NCI-H1092 (cell line): ENCODE measurements at places on chromosomes 11 and 22.

GRCh38 chr11:3130269-3131071 is 34.6 kb downstream of the OSBPL5 start:
- peak; percentile 14 for DNase-seq

GRCh38 chr22:20741634-20742581 is 32.0 kb upstream of the SERPIND1 start:
- DNase-seq: no peak

- no peak for DNase-seq
Observed at GRCh38 chr11:128232588-128232987, 354.8 kb downstream of the ETS1 start.

DNA sequence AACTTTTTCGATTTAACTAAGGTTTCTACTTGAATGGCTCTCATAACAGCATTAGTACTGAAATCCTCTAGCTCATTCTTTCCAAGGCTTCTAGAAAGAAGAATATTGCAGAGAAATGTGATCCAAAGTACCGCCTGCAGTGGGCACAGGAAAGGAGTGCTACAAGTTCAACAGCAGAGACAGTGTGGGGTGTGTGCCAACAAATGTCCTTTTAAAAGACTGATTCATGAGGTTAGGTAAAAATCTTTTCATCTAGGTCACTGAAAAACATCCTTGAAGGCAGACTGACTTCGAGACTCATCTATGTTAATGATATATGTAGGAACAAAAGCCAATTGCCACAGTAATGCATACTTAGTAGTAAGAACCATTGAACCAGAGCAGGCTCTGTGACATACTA is 349.1 kb upstream of the PITPNB start:
- no peak for DNase-seq

DNA sequence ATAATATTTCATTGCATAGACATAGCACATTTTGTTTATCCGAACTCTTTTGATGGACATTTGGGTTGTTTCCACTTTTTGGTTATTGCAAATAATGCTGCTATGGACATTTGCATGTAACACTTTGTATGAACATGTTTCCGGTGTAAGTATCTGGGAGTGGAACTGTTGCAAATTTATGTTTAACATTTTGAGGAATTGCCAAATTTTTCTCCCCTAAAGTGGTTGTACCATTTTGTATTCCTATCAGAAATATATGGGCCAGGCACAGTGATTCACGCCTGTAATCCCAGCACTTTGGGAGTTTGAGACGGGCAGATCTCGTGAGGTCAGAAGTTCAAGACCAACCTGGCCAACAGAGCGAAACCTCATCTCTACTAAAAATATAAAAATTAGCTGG is 16.0 kb downstream of the QSER1 start:
- no peak for DNase-seq

- no peak for DNase-seq
Observed at GRCh38 chr11:38274031-38274430, 1676.0 kb upstream of the RAG2 start.

- DNase-seq: peak; percentile 12
Observed at GRCh38 chr11:125062931-125063428, at the start of gene SLC37A2. Gene SLC37A2, plus strand, starts transcription at chr11:125063305. Its CDS starts 63 bp downstream, at chr11:125063368.

DNA sequence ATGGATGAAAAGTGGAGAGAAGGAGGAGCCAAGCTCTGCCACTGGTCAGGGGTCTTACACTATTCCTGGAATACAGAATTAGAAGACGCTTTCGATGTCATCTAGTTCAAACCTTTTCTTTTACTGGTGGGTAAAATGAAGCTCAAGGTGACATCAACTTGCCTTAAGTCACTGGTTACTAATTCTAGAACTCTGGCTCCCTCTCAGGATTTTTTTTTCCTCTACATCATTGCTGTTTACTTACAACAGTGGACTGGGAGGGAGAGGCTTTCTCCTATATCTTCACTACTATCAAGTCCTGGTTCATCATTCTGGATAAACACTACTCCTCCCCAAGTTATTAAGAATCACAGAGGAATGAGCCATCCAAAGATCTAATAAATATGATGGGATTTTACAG is 82.9 kb downstream of the ETS1 start:
- no peak for DNase-seq

- no peak for DNase-seq
Observed at GRCh38 chr22:40029189-40029890, 34.6 kb downstream of the FAM83F start.

DNA sequence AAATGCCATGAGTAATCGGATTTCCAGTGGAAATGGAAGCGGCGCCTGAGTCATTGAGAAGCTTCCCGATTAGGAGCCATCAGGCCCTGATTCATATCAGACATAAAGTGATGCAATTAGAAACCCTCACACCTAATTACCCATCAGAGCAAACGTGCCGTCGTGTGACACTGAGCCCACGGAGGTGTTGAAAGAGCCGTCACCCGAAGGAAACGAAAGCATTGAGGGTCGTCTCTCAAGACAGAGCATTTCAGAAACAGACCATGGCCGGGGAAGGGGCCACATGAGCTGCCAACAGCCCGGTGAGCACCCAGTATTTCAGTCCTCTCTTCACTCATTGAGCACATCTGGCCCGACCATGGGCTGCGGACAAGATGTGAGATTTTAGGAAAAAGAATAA is 829.3 kb downstream of the TBC1D22A start:
- no peak for DNase-seq

DNA sequence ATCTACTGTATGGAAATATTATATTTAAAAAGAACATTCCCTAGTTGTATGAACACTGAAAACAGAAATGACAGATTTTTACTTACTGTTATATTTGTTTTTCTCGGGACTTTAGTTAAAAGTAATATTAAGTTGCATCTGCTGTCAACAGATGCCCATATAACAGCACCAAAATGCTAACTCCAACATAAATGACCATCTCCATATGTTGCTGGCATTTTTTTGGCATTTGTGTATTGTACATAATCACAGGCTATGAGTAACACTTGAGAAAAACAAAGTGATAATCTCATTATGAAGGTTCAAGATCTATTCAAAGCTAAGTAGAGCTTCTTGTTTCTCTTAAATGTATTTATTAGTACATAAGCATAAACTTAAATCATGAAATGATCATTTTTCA is 172.0 kb downstream of the CNTN5 start:
- no peak for DNase-seq

GRCh38 chr11:7485186-7486097 is at the start of gene OLFML1:
Gene OLFML1, plus strand, starts transcription at chr11:7485506. Its CDS starts 370 bp downstream, at chr11:7485876.
- DNase-seq: no peak

DNA sequence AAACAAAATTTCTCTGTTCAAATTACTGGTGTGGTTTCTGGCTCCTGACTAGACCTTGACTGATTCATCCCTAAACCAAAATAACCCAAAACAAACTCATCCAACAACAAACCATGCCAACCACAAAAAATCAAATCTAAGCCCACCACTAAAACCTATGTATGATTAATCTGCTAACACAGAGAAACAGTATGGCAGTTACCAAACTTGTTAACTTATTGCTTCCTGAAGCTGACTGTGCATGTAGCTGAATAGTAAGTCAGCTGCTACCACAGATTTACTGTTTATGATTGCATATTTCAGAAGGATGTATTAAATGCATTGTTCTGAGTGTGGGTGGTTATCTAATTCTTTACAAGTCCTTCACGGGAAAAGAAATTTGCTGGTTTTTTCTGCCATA is 231.1 kb downstream of the SWAP70 start:
- no peak for DNase-seq

DNA sequence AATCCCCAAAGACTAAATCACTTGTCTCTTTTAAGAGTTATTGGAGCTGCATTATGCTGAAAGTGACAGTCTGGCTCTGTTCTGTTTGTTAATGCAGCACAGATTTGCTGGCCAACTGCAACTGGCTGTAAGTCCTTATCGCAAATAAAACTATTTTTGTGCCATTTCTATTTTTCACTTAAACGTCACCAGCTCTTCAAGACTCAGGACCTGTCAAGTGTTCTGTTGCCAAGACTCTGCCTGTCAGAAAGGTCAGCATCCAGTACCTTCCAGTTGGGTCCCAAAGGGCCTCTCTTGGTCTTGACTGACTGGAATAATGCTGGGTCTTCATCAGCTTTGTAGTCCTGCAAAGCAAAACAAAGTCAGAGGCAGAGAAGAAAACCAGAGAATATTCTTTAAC is 45.6 kb downstream of the PITPNB start:
- DNase-seq: no peak

DNA sequence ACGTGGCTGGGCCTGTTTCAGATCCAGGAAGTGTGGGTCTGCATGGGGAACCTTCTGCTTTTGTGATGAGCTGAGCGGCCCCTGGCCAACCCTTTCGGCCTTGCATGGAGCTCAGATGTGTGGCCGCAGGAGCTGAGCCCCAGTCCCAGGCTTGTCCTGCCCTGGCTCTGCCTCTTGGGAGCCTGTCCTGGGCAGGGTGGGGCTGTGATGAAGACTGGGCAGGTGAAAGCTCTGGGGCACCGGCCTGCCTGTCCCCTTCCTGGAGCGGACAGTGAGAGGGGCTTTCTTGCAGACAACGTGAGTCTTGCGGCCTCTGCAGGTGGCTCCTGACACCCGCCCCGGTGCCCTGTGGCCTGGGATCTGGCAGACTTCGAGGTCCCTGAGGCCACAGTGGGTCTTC is 1296.6 kb downstream of the BRD1 start:
- no peak for DNase-seq

DNA sequence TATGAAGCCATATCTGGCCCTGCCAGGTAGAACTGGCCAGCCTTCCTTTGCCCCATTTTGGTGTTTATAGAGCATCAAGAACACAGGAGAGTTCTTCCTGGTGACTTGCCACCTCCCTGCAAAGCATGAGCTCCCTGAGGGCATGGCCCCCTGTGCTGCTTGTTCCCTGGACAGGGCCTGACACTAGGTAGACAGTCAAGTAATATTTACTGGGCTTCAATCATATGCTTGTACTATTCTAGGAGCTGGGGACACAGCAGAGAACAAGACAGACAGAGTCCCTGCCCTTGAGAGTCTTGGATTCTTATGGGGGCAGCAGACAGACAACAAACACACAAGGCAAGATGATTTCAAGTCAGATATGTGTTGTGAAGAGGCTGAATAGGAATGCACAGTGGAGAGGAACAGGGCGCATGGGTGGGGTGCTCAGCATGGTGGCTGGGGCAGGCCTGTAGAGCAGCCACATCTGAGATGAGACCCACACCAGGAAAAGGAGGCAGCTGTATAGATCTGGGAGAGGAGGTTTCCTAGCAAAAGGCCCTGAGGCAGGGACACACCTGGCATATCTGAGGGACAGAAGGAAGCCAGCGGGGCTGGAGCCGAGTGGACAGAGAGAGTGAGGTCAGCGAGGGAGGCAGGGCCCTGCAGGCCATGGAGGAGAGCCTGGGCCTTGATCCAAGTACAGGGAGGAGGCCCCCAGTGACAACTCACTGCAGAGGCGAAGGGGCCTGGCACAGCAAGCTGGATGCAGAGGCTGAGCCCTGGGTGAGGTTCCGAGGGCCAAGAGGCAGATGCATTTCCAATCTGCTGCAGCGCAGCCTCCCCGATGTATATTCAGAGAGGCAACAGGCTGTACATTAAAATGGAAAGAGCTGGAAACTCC is 10.2 kb upstream of the CBX6 start:
- no peak for DNase-seq

DNA sequence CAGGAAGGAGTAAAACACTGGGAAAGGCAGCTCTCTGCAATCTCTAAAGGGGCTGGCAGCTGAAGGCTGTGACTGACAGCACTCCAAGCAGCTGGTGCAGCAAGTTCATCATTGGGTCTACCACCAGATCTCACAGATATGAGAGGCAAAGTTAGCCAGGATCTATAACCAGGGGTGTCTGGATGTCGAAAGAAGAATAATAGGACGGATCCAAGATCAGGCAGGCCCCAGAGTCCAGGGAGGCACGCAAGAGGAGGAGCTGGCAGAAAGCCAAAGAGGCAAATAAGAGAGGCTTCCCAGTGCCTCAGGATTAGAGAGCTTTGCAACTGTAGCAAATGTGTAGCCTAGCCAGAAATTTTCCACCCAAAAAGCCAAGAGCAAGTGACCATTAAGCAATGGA is 77.1 kb downstream of the RBMXL2 start:
- no peak for DNase-seq

DNA sequence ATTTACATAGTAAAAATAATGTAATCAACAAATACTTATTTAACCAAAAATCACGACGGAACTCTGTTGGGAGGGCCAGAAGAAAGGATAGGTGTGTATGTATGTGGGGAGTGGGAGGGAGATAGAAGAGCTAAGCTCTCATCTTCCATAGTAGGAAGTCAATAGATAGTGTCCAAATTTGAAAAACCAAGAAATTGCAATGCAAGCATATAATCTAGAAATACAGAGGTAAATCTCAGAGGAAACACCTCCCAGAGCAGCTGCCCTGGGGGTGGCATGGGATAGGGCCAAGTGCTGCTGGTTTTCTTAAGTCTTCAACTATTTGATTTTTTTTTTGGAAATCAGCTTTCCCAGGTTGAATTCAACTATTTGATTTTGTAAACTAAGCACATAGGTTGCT is 16.9 kb downstream of the C11orf86 start:
- no peak for DNase-seq

- DNase-seq: no peak
Observed at GRCh38 chr22:22318723-22319465, 74.3 kb downstream of the VPREB1 start.

DNA sequence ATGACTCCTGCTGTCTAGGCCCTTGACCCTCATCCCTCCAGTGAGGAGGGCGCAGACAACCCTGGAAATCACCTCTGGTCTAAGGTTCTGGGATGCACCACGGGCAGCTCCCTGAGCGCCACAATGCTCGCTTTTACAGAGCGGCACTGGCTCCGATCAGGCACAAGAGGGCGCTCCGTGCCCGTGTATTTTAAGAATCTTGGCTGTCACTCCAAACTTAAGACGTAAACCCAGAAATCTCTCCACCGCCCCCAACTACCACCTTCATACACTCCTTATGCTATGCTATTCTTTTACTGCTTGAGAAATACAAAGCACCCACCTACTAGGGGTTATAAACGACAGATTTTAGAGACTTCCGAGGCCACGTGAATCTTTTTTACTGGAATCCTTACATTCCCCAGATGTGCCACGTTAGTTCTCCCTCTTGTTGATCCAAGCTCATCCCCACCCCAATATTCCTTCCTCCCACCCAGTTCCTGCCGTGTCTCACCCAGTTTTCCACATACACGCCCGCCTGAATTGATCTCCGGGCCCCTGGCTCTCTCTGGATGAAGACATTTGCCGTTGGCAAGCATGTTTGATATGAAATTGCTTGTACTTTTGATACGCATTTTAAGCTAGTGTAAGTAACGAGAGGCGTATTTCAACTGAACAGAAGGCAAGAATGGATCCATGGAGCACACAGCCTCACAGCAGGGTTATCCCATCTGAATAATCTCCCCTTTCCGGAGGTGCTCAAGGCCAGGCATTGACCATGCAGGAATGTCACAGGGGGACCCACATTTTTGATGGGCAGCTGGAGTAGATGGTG is 453.5 kb downstream of the OPCML start:
- DNase-seq: peak; percentile 31

GRCh38 chr11:86193297-86194095 is 51.1 kb upstream of the EED start:
- DNase-seq: peak; percentile 83

- DNase-seq: no peak
Observed at GRCh38 chr22:17872471-17872870, 98.2 kb upstream of the BID start.

DNA sequence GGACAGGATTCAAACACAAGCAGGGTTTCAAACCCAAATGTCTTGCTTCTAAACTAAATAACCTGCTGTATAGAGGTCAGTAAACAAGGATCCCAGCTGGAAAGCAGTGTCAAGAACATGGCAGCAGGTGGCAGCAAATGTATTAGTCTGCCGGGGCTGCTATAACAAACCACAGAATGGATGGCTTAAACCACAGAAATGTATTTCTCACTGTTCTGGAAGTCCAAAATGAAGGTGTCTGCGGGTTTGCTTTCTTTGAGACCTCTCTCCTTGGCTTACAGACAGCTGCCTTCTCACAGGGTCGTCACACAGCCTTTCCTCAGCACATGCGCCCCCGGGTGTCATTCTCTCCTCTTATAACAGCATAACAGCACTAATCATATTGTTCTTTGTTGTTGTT is 65.1 kb upstream of the LRRC55 start:
- peak; percentile 28 for DNase-seq
